ENCODE measurements at places on chromosomes 16 and 17.

DNA sequence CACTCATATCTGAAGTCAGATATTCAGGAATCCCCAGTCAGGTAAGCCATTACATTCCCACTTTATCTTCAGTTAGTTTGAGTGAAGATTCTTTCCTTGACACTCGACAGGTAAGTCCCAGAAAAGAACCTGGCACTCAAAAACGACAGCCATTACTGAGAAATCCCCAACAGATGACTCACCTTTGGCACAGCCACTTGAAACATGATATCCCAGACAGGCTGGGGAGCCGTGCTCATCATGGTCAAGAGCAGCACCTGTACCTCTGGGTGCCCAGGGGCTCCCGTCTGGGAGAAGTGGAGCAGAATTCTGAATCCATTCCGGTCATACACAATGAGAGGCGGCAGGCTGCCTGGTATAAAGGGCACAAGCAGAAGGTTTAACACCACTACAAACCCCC lies 16.8 kb upstream of the COG7 start:
- DNase-seq, result no peak

DNA sequence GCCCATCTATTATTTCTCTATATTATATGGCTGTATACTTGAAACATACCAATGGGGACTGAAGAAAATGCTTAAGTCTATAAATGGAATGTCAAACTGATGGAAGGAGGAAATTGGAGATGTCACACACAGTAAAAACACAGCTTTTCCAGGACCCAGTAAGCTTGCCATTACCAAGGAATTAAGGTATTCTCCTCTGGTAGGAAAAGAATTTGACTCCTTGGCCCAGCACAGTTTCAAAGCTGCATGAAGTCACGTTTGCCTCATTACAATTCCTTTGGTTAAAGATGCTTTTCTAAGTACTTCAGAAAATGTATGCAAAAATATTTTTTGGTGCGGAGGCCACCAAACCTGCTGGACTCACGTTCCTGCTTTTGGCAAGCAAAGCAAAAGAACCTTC lies 48.5 kb downstream of the CDH13 start:
- DNase-seq, result no peak

DNA sequence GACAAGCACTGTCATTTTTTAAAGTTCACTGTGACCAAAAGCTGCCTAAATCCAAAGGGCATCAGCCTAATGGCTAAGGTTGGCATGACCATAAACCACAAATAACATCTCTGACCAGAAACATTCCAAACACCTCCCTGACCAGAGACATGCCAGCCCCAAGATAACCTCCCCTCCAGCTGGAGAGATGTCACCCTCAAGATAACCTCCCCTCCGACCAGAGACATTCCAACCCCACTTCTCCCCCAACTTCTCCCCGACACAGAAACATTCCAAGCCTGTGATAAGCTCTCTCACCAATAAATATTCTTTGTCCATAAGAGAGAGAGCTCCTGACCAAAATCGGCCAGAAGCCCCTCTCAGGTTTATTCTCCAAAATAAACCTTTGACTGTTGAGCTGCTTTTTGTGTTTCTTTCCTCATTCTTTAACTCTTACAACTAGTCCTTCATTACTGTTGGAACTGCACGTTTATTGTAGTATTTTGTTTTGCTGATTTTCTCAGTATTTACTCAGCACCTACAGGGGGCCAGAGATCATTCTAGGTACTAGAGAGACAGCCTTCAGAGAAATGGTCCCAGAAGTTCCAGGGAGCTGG lies 325.6 kb downstream of the SLC39A11 start:
- no peak for DNase-seq

GRCh38 chr17:76428511-76428910 lies 24.4 kb downstream of the UBE2O start:
- no peak for DNase-seq
